Activated CD8-positive, alpha-beta memory T cell treated with anti-CD3 and anti-CD28 coated beads for 4 hours (primary cell): ENCODE measurements at places on chromosomes 5 and 9.

DNA sequence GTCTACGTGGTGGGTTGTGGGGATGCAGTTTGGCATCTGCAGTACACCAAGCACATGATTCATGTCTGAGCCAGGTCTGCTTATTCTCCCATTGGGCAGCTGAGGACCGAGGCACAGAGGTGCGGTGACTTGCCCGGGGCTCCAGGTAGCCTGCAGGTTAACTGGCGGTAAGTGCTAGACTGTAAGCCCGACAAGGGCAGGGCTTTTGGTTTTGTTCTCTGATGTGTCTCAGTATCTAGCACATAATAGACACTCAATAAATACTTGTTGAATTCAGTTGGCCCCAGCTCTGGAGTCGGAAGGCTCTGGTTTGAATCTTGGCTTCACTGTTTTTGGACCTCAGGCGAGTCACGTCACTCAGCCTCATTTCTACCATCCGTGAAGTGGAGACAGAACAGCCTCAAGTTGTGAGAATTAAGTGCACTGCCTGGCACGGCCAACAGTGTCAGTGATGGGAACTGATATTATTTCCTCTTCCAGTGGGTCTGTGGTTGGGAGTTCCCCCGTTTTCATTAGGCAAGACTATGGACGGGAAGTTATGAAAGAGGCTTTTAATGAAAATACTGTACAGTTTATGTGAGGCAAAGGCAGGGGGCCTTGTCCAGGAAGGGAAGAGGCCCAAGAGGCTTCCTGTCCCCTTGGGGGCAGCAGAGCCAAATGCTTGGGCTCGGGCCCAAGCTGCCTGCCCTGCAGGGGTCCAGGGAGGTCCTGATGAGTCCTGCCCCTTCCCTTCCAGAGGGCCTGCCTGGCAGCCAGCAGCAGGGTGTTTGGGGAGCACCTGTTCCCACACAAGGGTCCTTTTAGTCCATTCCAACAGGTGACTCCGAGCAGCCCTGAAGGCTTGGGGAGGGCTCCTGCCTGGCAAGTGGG is 3.3 kb downstream of the PRELID1 start:
- no peak for DNase-seq

DNA sequence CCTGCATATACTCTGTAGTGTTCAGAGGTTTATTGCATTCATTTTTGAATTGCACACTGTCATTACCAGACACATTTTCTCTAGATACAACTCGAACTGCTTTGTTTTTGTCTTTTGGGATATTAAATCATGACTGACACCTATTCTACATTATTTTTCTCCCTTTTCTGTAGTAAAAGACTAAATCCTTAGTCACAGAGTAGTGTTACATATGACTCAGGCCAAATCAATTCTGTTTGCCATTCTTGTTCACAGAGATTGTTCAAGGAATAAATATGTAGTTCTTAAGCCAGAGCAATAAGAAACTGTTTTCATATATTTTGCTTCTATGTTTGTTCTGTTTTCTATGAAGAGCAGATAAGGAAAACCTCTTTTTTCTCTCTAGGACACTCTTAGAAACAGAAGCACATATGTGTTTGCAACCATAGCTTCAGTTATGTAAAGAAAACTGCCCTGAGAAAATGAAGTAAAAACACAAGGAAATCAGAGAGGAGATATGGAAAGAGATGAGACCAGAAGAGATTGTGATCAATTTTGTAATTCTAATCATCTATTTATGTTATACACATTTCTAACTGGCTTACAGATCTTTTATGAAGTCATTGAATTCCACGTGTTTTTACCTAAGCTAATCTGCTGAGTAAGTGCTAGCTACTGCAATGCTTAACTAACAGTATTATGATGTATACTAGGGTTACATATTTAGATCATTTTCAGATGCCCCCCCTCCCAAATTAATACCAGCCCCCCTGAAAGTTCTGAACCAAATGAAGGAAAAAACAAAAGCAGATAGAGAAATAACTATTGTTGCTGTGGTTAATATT is 1995.6 kb upstream of the CDH6 start:
- DNase-seq: no peak

DNA sequence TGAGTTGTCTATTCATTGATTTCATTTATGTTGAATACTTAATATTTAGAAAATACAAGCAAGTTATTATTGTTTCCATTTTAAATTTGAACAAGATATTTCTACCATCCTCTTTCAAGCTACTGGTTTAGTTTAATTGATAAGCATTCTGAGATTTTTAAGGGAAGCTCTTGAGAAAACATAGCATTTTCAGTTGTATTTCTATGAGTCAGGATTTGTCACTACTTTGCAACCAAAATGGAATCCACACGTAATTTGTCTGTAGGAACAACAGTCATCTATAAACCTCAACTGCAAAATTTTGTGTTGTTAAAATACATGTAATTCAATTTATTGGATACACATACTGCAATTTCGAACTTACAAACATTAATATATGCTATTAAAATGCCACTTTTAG is 74.0 kb downstream of the PRR16 start:
- no peak for DNase-seq

DNA sequence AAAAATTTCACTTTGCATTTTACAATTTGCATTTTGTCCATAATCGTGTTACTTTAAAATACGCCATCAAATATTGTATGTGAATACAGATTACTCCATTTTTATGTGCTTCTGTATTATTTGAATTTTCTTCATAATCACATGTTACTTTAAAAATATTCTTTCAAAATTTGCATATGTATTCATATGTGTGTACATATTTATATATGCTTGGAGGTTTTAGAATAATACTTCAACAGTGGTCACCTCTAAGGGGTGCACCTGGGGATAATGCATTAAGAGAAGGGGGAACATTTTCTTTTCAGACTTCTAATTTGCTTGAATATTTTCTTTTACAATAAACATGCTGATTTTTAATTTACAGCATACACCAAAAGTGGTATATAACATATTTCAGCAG is 21.9 kb upstream of the ELL2 start:
- DNase-seq: no peak

- no peak for DNase-seq
Observed at GRCh38 chr5:18771097-18771610, 1136.9 kb downstream of the TAF11L14 start.

- no peak for DNase-seq
Observed at GRCh38 chr5:179292681-179293635, 52.3 kb downstream of the ADAMTS2 start.

DNA sequence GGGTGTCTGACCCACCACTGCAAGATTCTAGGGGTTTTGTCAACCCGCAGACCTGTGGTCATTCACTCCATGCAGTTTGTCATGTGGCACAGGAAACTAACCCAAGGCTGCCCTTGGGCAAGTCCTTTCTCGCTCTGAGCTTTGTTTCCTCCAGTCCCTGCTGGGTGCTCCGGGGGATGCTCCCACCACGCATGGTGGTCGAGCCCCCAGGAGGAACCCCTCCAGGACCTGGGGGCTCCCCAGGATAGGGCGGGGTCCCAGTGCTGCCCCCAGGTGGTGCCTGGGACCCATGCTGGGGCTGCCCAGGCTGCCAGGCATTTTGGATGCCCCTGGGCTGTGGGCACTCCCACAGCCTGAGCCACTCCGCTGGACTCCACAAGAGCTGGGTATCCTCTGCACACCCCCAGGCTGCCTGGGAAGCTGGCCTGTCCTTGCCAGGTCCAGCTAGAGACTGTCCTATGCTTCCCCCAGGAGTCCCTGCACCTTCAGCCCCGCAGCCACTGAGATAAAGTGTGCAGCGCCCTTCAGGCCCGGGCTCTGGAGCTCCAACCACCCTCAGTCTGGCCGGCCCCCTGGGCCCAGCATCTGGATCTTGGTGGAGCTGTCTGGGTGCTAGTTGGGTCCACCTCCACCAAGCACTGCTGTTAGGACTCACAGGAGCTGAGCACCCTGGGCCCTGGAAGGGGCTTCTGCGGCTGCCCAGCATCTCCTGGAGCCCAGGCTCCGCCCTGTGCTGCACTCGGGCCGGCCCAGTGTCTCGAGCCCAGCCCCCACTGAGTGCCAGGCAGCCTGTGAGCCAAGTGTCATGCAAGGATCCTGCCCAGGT is 104.3 kb downstream of the PHF2 start:
- no peak for DNase-seq

DNA sequence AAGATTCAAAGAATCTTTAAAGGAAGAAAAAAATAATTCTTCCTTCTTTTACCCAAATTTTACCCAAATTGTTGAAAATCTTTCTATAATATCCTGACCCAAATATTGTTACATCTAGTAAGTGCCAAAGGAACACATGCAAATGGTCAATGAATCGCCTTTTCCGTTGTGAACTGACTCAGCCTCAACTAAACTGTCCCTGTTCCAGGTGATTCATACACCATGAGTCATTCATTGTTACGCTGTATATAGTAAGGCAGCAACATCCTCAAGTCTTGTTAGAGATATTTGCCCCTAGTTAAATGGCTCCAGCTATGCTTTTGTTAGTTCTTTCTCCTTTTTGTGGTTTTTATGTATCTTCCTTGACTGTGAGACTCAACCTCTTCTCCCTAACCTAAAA is 9.7 kb downstream of the PTGER4 start:
- DNase-seq: no peak

GRCh38 chr9:120750421-120750820 is 36.2 kb upstream of the MEGF9 start:
- DNase-seq: no peak

GRCh38 chr9:8613346-8613825 is 813.8 kb upstream of the DMAC1 start:
- DNase-seq: no peak

- DNase-seq: no peak
Observed at GRCh38 chr9:5799314-5799713, 33.6 kb downstream of the ERMP1 start.

- DNase-seq: no peak
Observed at GRCh38 chr5:143142596-143143435, 260.7 kb downstream of the NR3C1 start.

DNA sequence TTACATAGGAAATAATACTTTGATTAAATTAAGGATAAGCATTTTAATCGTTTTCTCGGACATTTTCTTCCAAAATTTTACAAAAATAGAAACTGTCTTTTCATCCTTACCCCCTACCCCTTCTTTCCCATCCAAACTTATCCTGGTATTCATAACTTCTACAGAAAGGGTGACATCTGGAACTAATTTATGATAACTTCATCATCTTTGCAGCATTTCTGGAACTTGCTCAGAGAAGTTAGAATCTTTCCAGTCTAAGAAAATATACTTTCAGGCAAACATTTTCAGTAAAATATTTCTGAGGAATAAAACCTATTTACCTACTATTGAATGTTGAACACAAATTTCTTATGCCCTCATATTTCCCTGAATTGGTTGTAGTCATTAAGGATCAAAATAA is 309.0 kb downstream of the MAN2A1 start:
- DNase-seq: no peak

GRCh38 chr9:18516965-18517364 is 43.0 kb downstream of the ADAMTSL1 start:
- no peak for DNase-seq

DNA sequence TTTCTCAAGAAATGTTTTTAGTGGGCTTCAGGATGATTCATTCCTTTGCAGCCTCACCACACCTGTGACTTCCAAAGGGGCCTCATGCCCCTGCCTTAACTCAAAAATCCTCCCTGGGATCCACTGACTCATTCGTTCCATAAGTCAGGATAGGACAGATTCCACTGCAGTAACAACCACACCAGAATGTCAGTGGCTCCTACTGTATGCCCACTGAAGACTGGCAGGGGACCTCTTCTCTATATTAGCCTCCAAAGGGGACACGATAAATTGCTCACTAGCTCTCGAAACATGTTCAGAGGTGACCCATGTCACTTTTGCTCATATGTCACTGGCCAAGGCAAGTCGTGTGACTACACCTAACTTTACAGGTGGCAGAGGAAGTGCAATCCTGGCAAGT is 25.7 kb upstream of the LHX2 start:
- no peak for DNase-seq

DNA sequence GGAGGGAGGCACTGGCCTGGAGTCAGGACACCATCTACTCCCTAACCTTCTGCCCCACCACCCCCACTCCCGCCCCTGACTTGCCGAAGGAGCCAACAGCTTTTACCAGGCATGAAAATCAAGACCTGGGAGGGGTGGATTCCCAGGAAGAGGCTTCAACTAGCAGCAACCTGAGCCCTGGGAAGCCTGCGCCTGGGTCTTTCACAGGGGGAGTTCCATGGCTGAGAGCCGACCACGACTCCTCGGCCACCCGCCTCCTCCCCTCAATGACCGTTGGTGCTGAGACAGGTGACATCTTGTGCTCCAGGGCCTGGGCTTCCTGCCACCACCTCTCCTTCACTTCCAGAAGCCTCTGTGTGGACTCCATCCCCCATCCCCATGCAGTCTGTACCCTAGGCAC is 37.1 kb downstream of the BARX1 start:
- DNase-seq: no peak

- no peak for DNase-seq
Observed at GRCh38 chr9:123235448-123235847, 32.9 kb downstream of the STRBP start.

GRCh38 chr9:36319806-36320205 is 61.6 kb upstream of the GNE start:
- DNase-seq: no peak

DNA sequence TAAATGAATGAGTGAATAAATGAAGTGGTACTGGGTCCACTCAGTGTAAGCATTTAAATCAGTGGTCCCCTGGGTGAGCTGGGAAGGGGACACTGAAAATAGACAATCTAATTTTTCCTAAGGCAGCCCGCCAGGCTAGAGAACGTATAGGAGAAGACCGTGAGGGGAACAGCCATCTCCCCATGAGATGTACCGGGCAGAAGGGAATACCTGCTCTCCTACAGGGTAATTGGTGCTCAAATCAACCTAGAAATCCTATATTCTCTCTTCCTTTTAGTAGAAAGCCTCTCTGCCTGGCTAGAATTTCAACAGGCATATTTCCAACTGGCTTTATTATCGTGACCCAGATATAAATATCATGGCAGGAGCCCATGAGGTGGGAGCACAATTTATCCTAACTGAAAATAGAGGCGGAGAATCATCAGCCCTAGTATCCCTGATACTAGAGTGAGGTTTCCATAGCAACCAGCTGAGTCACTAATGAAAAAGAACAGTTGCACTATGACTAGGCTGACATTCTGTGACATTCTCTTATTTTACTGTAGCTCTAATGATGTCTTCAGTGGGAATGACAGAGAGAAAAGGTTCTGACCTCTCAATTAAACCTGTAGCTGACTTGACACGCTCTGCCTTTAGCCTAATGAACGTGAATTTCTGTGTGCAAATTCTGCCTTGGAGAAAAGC is 96.5 kb upstream of the CAST start:
- no peak for DNase-seq

- no peak for DNase-seq
Observed at GRCh38 chr5:115843444-115844130, 1.9 kb downstream of the AP3S1 start.

GRCh38 chr5:142726188-142726731 is 40.4 kb upstream of the FGF1 start:
- DNase-seq: no peak

GRCh38 chr5:1890296-1890695 is 7.6 kb upstream of the IRX4 start:
- no peak for DNase-seq
